ENCODE measurements at places on chromosomes 13 and 19. TPM values are rescaled to one million over a fixed set of nuclear protein-coding genes. Genes with fewer than 3 reads are reported as not detected.

- DNase-seq: no peak
- H3K4me1 ChIP-seq: no peaks in the 10 kb centered on the region
- no peak overlapping the region for H3K4me3 ChIP-seq
- no peaks in the 10 kb centered on the region for H3K36me3 ChIP-seq
These were observed 5.9 kb downstream of the PINLYP start for GRCh38 chr19:43581467-43581866.

GRCh38 chr13:114097212-114097892 is 35.1 kb downstream of the RASA3 start:
- peaks cover 8% of the 10 kb centered on the region for H3K36me3 ChIP-seq
- no peak for DNase-seq
- no peak overlapping the region for H3K4me3 ChIP-seq
- no peaks in the 10 kb centered on the region for H3K27me3 ChIP-seq
- H3K27ac ChIP-seq: no peak overlapping the region
- peaks cover 54% of the 10 kb centered on the region for H3K4me1 ChIP-seq

Gene SHISA7
- total RNA-seq: not detected

DNA sequence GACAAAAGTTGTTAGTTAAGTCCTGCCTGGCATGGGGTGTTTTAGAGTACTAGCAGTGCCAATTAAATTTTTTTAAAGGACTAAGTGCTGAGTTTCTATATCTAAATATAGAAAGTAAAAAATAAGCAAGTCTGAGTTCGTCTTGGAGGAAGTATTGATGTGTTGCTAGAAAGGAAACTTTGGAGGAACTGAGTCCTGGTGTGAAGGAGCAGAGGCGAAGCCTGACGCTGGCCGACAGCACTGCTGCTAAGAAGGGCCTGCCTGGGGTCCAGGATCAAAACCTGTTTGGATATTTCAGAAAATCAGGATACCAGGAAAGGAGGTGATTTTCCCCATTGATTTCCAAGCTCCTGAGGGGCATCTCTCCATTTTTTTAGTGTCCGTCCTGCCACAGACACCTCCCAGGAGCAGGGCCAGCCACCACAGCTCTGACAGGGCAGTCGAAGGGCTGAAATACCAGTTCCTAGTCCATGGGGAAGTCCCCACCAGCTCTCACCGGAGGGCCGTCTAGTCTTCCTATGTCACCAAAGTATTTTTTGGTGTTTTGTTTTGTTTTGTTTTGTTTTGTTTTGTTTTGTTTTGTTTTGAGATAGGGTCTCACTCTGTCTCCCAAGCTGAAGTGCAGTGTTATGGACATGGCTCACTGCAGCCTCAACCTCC is 38.2 kb upstream of the NPAS1 start:
- no peaks in the 10 kb centered on the region for H3K27me3 ChIP-seq
- no peak overlapping the region for H3K27ac ChIP-seq
- no peaks in the 10 kb centered on the region for H3K4me1 ChIP-seq
- no peaks in the 10 kb centered on the region for H3K36me3 ChIP-seq
- H3K4me3 ChIP-seq: no peak overlapping the region

DNA sequence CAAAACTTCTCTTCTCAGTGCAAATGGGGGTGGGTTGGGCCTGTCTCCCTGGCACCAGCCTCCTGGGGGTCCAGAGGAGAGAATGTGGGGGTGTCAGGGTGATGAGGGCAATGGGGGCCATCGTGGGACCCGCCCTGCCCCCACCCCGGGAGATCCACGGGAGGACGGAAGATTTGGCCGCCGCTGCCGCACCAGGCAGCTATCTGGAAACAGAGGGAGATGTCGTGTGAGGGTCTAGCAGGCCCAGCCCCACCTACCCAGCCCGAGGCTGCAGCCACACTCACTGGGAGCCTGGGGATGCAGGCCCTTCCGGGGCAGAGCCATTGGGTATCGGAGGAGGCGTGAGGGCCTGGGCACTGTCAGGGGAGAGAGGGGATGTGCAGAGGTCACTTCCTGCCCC is 1.8 kb upstream of the TMEM86B start:
- H3K27ac ChIP-seq: no peak overlapping the region
- H3K4me3 ChIP-seq: no peak overlapping the region
- H3K36me3 ChIP-seq: peaks cover 37% of the 10 kb centered on the region

DNA sequence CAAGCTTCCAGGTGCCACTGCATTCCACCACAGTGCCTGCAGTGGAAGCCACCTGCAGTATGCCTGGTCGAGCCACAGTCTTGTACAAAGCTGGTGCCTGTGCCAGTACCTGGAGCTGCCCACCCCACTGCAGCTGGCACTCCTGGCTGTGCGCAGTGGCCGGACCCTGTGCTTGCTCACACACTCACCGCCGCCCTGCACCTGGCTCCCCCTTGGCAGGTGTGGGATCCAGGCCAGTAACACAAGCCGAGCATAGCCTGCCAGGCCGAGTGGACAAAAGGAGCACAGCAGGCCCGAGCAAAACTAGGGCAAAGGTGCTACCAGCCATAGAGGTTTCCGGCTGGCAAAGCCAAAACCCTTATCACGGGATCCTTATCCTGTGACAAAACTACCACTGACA is 18.5 kb downstream of the UGGT2 start:
- H3K4me3 ChIP-seq: no peak overlapping the region
- no peak for DNase-seq
- H3K36me3 ChIP-seq: no peaks in the 10 kb centered on the region

Gene CPAMD8
- total RNA-seq: 6.6 TPM

DNA sequence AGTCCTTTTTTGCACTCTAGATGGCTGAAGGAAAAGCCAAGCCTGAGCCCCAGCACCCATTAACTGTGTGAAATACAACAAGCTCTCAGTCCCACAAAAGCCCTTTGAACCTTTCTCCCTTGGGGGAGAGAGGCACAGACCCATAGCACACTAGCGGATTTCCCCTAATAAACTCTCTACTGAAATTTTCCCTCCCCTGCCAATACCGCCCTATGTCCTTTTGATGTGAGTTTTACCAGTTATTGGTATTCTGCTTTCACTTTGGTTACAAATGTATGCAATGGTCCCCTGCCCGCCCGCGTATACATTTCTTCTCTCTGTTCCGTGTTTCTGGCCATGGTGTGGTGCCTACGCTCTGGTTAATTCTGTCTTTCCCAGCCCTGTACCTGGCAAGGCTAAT is 54.0 kb upstream of the MYO16 start:
- no peak overlapping the region for H3K27ac ChIP-seq
- no peak overlapping the region for H3K4me3 ChIP-seq
- no peak for DNase-seq
- no peaks in the 10 kb centered on the region for H3K36me3 ChIP-seq
- no peaks in the 10 kb centered on the region for H3K27me3 ChIP-seq

GRCh38 chr13:109794095-109794494 is 7.7 kb upstream of the IRS2 start:
- H3K36me3 ChIP-seq: no peaks in the 10 kb centered on the region
- no peaks in the 10 kb centered on the region for H3K27me3 ChIP-seq
- no peak overlapping the region for H3K4me3 ChIP-seq

DNA sequence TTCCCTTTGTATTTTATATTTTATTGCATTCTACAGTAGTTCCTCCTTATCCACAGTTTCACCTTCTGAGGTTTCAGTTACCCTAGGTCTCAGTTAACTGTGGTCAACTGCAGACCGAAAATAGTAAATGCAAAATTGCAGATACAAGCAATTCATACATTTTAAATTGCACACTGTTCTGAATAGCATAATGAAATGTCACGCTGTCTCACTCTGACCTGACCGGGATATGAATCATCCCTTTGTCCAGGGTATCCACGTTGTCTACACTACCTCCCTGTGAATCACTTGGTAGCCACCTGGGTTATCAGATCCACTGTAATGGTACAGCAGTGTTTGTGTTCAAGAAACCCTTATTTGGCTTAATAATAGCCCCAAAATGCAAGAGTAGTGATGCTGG is 325.0 kb downstream of the DNAJC15 start:
- no peak overlapping the region for H3K4me3 ChIP-seq
- no peak for DNase-seq
- no peaks in the 10 kb centered on the region for H3K27me3 ChIP-seq
- no peak overlapping the region for H3K27ac ChIP-seq

DNA sequence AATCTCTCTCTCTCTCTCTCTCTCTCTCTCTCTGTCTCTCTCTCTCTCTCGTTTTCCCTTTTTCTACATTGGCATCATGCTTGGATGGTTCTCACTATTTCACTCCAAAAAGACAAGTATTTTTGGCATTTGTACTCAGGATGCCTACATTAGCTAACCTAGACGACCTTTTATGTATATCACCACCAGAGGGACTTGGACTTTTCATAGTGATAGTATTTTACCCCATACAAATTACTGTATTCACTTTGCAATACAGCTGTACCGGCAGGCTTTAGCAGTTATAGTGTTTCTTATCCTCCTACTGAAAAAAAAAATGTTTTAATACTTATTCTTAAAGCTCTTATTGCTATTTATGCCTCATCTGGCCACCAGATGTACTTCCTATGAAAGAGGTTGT is 687.2 kb upstream of the KLHL1 start:
- no peaks in the 10 kb centered on the region for H3K36me3 ChIP-seq
- H3K4me3 ChIP-seq: no peak overlapping the region
- no peaks in the 10 kb centered on the region for H3K4me1 ChIP-seq
- no peak for DNase-seq
- H3K27ac ChIP-seq: no peak overlapping the region

All from naive thymus-derived CD4-positive, alpha-beta T cell (primary cell).